ENCODE measurements at places on chromosomes 5 and 9. TPM values are rescaled to one million over a fixed set of nuclear protein-coding genes. Genes with fewer than 3 reads are reported as not detected.

PCDHA7 gene
- total RNA-seq, result 0.95 TPM

GABRB2 gene
- total RNA-seq, result not detected

TMEM171 gene
- 18.4 TPM for total RNA-seq

NAIP gene
- total RNA-seq, result 9.0 TPM
